NCI-H2081 (cell line): ENCODE measurements at places on chromosomes 12 and 14.

DNA sequence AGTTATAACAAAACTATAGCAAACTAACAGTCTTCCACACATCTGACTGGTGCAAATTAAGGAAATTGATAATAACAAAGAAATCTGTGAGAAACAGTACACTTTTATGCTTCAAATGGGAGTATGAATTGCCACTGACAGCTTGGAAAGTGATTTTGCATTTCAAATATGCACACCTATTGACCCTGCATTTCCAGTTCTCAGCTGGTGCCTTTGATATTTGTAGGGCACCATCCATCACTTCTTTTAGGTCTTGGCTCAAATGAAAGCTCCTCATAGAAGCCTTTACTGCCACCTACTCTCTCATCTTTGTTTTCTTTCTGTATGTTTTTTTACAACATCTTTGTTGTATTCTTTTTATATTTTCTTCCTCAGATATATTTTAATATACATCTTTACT is 125.1 kb downstream of the ST8SIA1 start:
- DNase-seq: no peak

DNA sequence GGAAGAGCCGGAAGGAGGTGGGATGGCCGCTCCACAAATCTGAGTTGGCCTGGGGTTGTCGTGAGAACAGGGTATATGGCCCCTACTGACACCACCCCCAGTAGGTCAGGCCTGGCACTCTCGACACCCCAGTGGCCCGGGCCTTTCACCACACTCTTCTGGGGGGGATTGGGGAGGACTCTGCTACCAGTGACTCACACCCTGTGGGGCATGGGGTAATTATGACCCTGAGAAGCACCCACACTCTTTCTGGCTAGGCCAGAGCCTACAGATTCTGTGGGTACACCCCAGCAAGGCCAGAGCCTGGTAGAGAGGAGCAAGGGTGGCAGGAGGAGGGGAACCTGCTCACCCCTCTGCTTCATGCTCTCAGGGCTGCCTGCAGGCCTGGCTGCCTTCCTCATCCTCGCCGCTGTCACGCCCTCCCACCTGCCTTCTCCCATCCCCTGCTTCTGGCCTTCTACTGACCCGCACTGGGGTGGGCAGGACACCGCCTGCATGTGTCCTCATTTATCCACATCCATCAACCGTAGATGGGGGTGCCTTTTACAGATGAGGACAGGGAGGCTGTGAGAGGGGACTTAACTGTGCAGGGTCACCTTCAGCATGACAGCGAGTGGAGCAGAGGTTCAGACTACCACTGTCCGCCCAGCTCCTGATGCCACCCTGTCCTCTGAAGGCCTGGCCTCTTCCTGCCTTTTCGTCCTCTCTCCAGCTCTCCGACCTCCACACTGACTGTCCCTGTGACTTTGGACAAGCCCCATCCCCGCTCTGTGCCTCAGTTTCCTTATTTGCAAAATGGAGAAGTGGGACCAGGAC is 18.4 kb downstream of the ASB2 start:
- DNase-seq: no peak

DNA sequence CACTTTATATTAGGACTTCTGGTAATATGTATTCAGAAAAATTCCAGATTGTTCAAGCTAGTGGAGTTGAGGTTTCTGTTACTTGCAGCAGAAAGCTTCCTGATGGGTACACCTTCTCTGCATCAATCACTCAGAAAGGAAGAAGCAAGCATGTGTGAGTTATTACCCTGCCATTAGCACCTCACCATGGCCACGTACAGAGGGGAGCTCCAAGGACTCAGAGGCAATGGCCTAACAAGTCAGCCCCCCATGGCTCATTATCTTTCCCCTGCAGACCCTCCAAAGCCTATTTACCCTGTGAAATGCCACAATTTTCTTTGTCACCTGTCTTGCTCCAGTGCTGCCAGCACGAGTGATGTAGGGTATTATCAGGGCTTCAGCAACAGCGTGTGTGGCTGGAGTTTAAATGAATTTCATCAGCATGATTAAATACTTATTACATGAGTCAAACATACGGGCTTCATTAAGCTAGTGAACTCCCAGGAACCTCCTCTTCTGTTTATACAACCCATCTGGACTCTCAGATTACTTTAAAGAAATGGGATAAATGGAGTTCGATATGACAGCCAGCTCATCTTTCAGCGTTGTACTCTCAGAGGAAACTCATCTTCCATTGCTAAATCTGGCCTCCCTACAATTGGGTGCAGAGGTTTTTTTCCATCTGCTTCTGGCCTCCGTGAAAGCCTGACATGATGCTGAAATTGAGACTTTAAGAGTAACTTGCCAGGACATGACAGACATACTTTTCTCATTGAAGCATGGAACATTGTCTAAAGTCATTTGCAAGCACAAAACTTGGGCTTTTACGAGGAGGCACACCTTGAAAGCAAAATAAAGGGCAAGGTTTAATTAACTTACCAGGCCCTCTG is 135.9 kb downstream of the TMEM30B start:
- DNase-seq: no peak

DNA sequence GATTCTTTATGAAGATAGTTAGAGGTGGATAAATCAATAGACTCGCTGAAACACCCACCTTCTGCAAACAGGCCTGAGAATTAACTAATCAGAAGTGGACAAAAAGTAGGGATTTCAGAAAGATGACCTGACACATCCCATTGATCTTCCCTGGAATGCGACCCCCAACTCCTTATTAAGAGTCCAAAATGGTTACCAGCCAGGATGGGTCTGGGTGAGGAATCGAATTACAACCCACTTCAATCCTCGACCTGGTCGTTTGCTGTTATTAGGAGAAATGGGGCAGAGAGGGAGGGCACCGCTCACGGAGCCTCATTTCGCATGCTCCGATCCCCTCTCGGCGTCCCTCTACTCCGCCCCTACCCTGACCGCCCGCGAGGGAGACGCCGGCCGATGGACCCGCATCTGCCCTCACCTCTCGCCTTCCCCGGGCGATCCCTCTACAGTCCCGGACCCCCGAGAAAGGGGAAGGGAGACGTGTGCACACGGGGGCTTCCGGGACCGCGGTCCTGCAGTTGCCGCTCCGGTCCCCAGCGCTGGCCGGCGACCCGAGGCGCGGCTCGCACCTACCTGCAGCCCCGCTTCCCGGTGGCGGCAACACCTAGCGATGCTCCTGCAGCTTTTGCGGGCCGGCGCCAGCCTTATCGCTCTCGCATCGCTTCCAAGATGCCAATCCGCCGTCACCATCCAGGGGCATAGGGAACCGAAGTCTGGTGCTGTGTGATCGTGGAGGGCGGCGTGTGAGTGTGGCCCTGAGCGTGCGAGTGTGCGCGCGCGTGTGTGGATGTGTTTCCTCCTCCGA is 69.3 kb upstream of the USP15 start:
- no peak for DNase-seq

DNA sequence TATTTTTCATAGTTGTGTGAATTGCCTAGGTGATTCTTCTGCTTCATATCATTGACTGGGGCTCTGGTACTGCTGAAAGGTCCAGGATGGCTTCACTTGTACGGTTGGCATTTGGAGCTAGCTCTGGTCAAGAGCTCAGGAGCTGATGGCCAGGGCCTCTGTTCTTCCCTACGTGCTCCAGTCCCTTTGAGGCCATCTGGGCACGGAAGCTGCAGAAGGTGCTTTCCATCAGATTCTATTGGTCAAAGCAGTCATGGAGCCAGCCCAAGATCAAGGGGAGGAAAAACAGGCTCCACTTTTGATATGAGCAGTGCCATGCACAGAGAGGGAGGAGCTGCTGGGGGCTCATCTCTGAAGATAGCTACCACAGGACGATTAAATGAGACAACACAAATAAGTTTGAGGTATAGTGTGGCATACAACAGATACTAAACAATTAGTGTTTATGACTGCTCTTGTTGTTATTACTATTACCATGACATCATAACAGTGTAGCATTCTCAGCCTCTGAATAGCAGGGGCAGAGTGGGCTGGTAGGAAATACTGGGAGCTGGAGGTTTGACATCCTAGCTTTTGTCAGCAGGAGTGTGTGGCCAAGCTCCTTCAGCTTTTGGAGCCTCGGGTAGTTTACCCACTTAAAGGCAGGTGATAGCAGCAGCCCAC is 10.4 kb downstream of the KRT83 start:
- DNase-seq: no peak

DNA sequence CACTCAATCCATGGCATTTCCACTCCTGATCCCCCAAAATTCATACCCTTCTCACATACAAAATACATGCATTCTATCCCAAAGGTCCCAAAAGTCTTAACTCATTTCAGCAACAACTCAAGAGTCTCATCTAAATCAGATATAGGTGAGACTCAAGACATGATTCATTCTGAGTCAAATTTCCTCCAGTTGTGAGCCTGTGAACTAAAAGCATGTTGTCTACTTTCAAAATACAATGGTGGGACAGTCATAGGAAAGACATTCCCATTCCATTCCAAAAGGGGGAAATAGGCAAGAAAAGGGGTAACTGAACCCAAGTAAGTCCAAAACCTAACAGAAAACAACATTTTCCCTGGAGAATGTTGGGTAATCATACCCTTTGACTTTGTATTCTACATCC is 103.3 kb downstream of the C12orf75 start:
- DNase-seq: no peak

DNA sequence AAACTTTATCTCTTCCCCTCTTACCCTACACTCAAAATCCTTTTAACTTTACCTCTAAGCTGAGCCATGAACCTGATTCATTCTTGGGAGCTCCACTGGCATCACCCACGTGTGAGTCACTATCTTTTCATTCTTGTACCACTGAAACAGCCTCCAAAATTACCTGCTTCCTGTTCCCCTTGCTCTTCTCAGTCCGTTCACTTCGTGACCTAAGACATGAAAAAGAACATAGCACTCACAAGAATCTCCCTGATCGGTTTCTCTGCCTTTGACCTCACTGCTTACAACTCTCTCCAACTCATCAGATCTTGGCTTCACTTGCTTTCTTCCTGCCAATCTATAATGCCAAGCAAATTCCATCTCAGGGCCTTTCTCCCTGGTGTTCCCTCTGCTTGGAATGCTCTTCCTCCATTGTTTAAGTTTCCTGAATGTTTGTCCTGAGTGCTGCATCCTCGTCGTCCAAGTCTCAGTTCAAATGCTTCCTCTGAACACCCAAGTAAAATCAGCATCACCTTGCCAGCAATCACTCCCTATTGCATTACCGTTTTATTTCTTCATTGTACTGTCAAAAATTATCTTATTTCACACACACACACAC is 9.2 kb downstream of the GLIPR1 start:
- DNase-seq: no peak

- DNase-seq: no peak
Measured at GRCh38 chr12:65430006-65430405, 151.5 kb downstream of the MSRB3 start.

GRCh38 chr12:122158700-122159285 is 15.2 kb downstream of the IL31 start:
- no peak for DNase-seq

GRCh38 chr12:51205350-51205749 is 12.5 kb downstream of the POU6F1 start:
- DNase-seq: no peak

DNA sequence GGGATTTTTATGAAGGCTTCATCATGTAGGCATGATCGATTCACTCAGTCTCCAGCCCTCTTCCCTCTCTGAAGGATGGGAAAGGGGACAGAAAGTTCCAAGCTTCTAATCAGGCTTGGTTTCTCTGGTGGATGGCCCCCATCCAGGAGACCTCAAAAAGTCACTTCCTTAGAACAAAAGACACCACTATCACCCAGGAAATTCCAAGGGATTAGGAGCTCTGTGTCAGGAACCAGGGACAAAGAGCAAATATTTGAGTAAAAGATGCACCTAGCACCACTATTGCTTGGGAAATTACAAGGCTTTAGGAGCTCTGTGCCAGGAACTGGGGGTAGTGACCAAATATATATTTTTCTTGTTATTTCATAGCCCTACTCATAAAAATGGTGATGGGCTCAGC is 33.6 kb upstream of the TMX1 start:
- DNase-seq: no peak

- no peak for DNase-seq
Measured at GRCh38 chr12:67014642-67015041, 254.5 kb upstream of the CAND1 start.

DNA sequence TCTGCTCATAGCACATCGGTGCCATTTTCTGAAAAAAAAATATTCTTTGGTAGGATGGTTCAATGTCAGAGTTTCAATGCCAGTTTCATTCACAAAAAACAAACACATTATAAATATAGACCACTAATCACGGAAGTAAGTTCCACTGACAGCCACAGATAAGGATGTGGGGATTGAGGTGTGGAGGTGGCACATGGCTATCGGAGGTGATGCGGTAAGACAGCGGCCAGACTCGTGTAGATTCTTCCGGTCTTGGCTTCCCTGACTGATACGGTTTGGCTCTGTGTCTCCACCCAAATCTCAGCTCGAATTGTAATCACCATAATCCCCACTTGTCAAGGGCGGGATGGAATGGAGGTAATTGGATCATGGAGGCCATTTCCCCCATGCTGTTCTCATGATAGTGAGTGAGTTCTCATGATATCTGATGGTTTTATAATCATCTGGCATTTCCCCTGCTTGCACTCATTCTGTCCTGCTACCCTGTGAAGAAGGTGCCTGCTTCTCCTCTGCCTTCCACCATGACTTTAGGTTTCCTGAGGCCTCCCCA is 693.4 kb downstream of the VRK1 start:
- no peak for DNase-seq

GRCh38 chr12:101928556-101928955 is 51.2 kb downstream of the DRAM1 start:
- no peak for DNase-seq

- no peak for DNase-seq
Measured at GRCh38 chr12:3658327-3659163, 94.4 kb downstream of the CRACR2A start.

GRCh38 chr12:50404307-50404706 is 3.6 kb downstream of the LARP4 start:
- DNase-seq: no peak

DNA sequence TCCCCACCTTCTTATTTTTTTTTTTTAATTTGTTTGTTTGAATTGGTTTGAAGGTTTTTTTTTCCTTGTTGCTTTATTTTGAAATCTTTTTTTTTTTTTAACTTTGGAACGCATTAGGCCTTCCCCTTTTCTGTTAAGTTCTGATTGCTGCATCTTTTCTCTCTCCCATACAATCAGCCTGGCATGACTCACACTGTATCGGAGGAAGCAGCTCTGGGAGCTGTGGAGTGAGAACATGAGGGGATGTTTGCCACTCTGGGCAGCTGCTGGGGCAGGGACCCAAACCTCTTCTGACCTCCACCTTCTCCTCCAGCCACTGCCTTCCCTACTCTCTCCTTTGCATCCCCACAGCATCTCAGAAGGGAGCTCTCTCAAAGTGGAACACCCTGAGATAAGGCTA is 160.3 kb upstream of the FKBP4 start:
- no peak for DNase-seq

DNA sequence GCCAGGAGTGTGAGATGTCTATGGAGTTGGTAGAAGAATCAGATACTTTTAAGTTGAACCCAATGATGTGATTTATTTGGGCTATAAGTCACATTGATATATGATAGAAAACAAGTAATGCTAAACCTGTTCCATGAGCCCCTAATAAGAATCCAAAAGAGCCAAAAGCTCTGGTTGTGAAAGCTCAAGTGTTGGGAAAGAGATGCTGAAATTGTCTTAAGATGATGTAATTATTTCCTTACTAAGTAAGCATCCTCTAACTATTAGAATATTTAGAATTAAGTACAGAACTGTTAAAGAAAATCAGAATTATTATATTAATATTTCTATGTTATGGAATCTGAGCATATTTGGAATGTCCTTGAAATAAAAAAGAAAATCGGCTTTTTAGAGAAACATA is 17.6 kb upstream of the SLC2A13 start:
- no peak for DNase-seq
